Activated gamma-delta T cell (primary cell): ENCODE measurements at places on chromosomes 1 and 21.

DNA sequence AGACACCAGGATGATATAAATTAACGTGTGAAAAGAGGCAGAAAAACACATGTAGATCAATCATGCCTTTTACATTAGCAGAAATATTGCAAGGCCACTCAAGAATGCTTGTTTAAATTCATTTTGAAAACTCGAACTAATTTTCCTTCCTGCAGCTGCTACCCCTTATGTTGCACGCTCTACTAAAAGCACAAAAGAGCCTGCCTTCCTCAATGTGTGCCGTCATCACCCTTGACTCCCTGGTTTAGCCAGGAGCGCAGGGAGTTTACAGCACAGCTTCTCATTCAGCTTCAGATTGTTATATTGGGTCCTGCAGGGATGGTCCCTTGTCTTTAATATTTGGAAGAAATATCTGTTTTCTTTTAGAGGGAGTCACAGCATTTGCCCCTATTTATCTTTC is 10.1 kb upstream of the ST6GALNAC5 start:
- no peak for DNase-seq

DNA sequence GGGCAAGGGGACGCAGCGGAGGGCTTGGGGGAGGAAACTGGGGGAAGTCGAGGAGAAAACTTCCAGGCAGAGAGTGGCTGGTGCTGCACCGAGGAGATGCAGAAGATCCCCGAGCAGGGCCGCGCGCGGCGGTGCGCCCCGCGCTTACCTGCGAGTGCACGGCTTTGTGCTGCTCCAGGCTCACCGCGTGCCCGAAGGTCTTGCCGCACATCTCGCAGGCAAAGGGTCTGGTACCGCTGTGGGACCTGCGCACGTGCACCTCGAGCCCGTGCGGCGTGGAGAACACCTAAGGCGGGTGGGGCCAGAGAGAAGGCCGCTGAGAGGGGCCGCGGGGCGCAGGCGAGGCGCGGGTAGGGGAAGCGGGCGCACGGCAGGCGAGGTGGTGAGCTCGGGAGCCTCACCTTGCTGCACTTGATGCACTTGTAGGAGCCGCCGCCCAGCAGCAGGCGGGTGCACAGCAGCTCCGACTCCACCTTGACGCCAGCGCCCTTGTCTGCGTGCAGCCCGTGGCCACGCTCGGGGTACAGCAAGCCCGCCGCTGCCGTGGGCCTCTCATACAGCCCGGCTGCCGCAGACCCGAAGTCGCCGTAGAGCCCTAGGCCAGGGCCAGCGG is 6.4 kb downstream of the GFI1 start:
- DNase-seq = no peak

GRCh38 chr1:223144914-223145313 is 1.9 kb upstream of the TLR5 start:
- DNase-seq = no peak

GRCh38 chr1:106049595-106049994 is 1006.9 kb upstream of the PRMT6 start:
- DNase-seq = no peak

- no peak for DNase-seq
Observed at GRCh38 chr1:56824938-56825337, 5.7 kb upstream of the FYB2 start.

DNA sequence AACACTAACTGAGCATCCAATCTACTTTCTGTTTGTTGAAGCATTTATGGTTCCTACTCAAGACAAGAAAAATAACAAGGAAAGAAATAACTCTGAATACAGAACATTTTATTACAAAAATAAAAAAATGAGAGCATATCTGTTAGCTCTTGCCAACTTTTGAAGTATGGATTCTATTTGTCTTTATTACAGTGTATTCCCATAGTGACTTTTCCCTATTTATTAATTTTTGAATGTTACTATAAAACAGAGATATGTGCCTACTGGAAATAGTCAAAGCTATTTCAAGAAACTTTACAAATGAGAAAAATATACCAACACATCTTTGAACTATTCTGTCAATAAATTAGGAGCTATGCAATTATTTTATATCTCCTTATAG is 153.0 kb downstream of the HLX start:
- DNase-seq = no peak

- DNase-seq = no peak
Observed at GRCh38 chr21:15703932-15704331, 25.9 kb upstream of the USP25 start.

GRCh38 chr1:107919953-107920352 is 45.0 kb downstream of the VAV3 start:
- no peak for DNase-seq

DNA sequence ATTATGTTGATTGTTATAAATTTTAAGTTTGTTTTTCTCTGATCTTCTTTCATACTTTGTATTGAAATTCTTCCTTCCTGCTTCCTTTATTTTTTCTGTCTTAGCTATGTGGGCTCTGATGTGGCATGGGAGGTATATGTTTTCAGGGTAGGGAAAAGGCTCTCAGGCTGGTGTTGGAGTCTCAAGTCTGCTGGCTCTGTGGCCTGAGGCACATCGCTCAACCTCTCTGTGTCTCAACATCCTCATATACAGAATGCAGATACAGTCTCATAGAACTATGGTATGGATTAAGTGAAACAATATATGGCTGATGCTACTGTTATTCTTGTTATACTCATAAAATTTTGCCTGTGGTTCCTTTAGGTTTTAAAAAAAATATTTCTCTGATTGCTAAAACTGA is 105.9 kb downstream of the KCNN3 start:
- no peak for DNase-seq

- no peak for DNase-seq
Observed at GRCh38 chr1:181159451-181160140, 71.1 kb downstream of the IER5 start.

DNA sequence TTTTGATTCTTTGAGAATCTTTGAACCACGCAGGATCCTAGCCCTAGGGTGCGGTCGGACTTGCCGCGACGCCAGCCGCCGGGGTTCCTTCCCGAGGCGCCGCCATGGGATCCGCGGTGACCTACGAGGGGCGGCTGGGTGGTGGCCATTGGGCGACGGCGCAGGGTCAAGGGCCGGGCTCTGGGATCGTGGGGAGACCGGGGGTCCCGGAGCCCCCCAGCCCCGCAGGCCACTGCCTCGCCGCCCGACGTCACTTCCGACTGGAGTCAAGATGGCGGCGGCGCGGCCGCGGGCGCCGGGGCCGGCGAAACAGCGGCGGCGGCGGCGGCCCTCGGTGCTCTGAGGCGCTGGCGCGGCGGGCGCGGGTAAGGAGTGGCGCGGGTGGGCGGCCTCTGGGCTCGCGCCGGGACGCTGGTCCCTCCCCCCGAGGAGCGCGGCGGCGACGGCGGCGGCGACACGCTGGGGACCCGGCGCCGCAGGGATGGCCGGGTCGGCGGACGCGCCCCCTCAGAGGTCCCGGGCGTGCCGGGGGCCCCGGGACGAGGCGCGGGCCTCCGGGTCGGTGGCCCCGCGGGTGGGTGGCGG is at the start of gene PRDM2:
Gene PRDM2 (plus strand): TSS at position 253 of the 585 bp plus-strand sequence. CDS start 15,418 bp downstream, outside the sequence.
- DNase-seq = peak; percentile 54

DNA sequence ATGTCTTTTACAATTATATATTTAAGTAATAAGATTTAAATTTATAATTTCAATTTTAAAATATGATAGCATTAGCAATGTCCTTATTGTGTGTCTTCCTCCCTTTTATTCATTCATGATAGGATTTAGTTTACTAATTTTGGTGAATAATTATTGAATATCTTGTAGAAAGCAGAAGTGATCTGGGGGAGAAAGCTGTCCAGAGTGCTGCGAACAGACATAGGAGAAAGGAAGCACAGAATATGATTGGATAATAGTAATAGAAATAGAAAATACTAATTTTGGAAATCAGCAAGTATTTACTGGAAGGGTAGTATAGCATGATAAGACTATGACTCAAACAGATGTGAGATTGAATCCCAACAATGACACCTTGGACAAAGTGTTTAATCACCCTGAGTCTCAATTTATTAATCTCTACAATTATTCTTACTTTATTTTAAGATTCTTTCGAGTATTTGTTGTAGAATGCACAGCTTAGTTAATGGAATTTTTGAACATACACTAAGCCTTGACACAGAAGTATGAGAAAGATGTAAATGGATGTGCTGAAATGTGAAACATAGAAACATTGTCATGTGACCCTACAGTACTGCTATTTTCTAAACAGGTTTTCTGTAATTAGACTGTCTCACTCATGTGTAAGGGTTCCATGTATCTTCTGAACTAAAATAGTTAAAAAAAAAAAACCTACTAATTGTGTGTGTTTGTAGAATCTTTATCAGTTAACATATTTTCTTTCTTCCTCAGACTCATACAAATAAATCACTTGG is 7.9 kb downstream of the SH3GLB1 start:
- DNase-seq = no peak

GRCh38 chr1:218624052-218624451 is 278.9 kb downstream of the TGFB2 start:
- DNase-seq = no peak

DNA sequence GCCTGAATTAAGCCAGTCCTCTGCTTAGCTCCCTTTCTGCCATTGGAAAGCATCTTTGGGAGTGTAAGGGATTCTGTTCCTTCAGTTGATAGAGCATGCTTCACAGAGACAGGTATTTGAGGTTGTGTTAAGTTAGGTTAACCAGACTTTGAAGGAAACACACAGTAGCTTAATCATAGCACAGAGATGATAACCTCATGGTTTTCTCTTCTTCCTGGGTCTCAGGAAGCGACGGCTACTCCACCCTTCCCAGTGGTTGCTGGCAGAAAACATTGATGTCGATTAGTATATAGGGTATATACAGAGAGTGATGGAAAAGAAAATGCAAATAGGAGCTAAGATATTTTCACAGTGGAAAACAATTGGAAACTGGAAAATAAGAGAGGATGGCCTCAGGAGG is 42.0 kb downstream of the S1PR1 start:
- DNase-seq = no peak

- no peak for DNase-seq
Observed at GRCh38 chr1:170145061-170145460, 698 bp upstream of the NTMT2 start.

DNA sequence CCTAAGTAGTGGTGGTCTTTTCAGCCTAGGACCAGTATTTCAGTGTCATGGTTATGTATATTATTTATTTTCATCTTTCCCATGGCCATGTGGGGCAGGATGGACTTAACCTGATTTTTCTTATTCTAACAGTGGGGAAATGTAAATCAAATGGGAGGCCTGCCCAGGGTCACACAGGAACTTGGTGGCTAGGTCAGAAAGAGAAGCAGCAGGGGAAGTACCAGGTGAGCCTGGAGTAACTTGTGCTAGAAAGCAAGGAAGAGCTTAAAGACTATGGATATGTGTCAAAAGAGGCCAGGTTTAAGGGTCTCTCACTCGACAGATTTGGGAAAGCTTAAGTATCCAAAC is 936 bp downstream of the ZFP69B start:
- no peak for DNase-seq

GRCh38 chr1:109976762-109977161 is 7.8 kb upstream of the AHCYL1 start:
- no peak for DNase-seq

- DNase-seq = no peak
Observed at GRCh38 chr21:17438635-17439034, 74.2 kb upstream of the CXADR start.

- no peak for DNase-seq
Observed at GRCh38 chr1:193408782-193409293, 222.4 kb upstream of the B3GALT2 start.

DNA sequence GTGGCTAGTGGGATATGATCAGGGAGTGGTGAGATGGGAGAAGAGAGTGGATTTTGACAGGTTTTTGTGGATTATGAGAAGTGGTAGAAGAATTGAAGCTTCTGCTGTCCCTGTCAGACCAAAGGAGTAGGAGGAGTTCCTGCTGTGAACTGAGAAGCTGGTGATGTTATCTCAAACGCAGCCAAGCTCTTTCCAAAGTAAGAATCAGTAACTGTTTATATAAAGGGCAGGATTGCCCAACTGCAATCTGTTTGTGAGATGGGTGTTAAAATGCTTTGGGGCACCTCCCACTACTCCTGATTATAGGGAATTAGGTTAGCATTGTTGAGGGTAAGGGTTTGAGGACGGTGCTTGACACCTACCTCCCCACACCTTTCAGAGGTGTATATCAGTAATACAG is 60.5 kb upstream of the USP25 start:
- no peak for DNase-seq

- DNase-seq = no peak
Observed at GRCh38 chr1:31834501-31834900, 18.7 kb upstream of the SPOCD1 start.
